ENCODE measurements at places on chromosomes 1 and 21.

DNA sequence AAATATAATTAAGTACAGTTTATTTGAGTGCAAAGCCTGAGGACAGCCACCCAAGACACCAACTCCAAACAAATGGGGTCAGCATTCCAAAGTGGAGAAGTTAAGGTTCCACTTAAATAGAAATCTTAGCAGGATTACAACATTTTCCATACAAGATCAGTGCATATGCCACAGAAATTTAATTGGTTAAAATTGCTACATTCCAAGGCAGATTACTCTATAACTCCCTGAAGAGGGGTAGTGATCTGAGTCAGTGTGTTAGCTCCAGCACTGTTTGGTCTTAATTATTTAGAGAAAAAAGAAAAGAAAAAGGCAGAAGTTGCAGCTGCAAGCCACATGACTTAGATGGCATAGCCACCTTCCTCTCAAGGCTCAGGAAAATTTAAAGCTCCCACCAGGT lies 297.5 kb downstream of the HHIPL2 start:
- no peak for DNase-seq

GRCh38 chr1:226209307-226210059 lies 14.0 kb upstream of the MIXL1 start:
- no peak for DNase-seq

- no peak for DNase-seq
Measured at GRCh38 chr1:76287917-76288316, 213.4 kb downstream of the ST6GALNAC3 start.

GRCh38 chr1:1569341-1569740 lies 5.3 kb downstream of the SSU72 start:
- no peak for DNase-seq

DNA sequence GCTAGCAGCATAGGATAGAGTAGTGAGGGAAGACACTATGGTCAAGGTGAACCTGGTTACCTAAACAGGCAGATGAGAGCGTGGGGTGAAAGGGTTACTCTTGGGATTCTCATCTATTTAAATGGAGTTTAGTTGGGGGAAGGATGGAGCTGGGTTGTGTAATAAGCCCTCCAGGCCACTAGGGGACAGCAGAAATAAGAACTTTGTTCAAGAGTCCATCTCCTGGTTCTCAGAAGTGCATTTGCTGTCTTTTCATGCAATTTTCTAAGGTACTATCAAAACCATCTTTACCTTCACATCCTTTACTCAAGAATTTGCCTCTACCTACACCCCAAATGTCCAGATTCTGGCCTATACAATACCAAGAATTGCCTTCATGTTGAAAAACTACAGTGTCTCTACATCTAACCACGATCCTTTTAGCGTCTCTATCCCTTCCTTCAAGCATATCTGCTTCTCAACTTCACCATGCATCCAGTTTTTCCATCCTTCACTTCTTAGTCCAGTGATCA lies 28.0 kb downstream of the SLAMF1 start:
- no peak for DNase-seq

- DNase-seq = no peak
Measured at GRCh38 chr1:209840611-209841010, 12.8 kb downstream of the UTP25 start.

DNA sequence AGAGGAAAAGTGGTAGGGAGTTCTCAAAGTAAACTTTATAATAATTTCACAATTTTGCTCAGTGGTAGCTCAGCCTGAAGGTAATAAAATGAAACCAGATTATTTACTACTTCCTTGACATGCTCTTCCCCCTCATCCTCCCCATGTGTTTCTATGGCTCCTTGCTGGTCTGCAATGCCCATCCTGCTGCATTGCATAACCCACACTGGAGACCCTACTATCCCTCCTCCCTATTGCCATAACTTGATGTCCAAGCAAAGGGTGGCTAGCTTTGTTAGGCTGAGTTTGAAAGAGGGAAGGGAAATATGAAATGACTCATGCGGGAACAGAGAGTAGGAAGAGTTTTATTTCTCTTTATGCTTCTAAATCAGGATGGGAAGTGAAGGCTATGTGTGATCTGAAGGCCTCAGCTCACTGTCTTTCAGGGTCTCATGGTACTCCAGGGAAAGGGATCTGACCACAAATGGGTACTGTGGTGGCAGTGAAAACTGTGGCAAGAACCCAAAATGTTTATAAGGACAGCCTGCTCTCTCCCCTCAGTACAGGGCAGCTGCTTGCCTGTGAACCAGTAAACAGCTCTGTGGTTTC lies 36.4 kb upstream of the HSD17B7 start:
- no peak for DNase-seq

DNA sequence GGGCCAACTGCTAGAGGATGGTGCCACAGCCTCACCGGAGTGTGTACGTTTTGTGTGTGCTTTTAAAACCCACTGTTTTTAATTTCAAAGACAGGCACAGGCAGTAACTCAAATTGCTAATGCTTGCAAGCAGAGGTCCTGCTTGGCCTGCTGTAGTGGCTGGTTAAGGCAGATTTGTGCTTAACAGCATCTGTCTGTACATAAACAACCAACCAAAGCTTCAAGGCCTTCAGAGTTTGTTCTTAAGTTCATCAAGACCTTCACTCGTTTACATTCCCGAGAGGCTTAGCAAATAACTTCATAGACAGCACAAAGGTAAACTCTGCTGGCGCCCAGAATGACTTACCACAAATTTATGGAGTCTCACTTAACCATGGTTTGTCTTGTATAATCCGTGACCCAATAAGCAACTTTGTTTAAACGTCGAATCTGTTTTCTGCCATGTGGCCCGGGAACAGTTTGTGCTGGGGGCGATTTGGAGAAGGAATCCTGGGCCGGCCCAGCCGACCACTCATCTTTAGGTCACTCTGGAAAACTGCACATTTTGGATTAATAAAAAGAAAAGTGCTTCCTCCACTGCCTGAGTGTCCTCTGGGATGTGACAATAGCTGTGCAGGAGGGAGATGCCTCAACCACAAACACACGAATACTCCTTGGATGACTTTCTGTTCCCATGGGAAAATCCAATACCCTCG lies 58.1 kb downstream of the CAPZB start:
- no peak for DNase-seq

- no peak for DNase-seq
Measured at GRCh38 chr1:229266274-229266673, 4.6 kb upstream of the RAB4A start.
